ENCODE measurements at places on chromosomes 7 and 10.

DNA sequence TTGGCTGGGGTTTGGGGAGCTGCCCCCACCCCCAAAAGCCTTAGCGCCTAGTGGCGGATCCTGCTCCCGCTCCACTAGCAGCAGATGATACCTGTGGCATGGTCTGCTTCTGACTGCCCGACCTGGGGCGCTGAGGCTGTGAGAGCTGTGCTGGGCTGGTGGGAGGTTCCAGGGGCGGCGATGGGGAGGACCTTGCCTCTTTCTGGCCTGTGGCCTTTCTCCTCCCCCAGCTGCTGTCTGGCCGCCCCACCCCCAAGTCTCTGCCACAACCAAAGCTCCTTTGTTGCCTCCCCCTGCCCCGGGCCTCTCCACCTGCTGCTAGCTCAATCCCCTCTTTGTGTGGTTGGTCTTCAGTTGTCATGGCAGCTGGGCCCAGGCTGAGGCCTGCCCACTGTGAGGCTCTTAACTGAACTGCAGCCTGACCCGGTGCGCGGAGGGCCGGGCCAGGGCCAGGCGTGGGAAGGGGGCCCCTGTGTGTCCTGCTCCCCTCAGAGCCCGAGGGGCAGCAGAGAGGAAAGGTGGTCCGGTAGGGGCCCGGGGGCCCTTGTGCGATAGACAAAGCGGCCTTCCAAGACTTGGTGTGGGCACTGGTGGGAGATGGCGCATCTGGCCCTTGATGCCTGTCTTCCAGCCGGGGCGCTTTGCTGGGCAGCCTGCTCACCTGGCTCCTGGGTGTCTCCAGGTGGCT is 4.7 kb downstream of the ZNF775 start:
- no peak for DNase-seq

DNA sequence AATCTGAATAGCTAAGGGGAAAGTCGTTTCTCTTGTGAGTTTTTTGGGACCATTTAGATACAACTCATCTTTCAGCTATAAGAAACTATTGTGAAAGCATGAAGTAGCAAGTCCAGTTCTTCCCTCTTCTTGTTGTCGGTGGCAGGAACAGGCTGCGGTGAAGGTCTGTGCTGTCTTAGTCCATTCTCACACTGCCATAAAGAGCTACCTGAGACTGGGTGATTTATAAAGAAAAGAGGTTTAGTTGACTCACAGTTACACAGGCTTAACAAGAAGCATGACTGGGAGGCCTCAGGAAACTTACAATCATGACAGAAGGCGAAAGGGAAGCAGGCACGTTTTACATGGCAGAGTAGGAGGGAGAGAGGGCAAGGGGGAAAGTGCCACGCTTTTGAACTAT is 261.8 kb downstream of the GATA3 start:
- DNase-seq: no peak

GRCh38 chr10:76285012-76285411 is 853.6 kb downstream of the LRMDA start:
- no peak for DNase-seq

DNA sequence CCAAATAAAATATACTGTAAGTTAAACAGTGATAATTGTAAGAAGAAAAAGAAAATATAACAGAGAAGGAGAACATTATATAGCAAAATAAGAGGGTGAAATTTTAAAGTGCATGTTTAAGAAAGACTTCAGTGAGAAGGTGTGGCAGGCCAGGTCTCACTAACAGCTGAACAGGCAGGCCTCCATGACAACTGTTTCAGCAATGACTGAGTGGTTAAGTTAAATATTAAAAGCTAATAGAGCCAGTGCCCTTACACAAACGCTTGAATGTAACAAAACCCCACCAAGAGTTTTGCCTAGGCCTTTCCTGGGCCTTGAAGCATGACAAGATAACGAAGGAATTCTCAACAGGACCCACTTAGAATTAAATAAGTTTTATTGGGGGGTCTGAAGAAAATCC is 32.6 kb downstream of the CFAP43 start:
- no peak for DNase-seq

GRCh38 chr10:100307684-100308083 is 21.2 kb upstream of the BLOC1S2 start:
- DNase-seq: no peak

DNA sequence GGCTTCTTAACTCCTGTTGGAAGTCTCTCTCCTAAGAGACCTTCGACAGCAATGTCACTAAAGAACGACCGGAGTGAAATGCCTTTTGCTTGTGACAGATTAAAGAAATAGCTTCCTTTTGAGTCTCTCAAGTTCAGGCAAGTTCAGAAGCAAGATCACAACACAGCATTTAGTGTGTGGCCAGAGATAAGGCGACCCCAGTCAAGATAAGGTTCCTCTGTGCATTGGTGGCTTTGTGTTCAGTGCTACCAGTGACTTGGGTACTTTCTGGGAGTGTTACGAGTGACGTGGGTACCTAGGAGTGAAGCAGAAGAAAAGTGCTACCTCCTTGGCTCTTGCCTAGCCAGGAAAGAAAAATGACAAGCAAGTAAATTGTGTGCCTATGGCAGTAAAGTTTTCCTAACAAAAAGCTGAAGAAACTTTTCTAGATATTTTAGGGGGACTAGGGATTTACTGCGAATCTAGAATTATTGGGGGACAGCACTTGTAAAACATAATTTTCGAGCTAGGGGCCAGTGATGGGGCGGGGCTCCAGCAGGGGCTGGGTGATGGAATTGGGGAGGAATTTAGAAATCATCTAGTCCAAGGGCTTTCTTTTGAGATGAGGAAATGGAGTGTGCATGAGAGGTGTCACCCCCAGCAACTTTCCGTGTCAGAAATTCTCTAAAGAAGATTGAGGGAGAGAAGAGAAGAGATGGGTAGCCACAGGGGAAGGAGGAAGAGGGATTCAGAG is 191.9 kb upstream of the LYZL2 start:
- DNase-seq: no peak

- no peak for DNase-seq
These were observed 38.8 kb upstream of the GRB10 start for GRCh38 chr7:50821457-50822008.

GRCh38 chr10:96306516-96306915 is 2.3 kb downstream of the DNTT start:
- DNase-seq: no peak

DNA sequence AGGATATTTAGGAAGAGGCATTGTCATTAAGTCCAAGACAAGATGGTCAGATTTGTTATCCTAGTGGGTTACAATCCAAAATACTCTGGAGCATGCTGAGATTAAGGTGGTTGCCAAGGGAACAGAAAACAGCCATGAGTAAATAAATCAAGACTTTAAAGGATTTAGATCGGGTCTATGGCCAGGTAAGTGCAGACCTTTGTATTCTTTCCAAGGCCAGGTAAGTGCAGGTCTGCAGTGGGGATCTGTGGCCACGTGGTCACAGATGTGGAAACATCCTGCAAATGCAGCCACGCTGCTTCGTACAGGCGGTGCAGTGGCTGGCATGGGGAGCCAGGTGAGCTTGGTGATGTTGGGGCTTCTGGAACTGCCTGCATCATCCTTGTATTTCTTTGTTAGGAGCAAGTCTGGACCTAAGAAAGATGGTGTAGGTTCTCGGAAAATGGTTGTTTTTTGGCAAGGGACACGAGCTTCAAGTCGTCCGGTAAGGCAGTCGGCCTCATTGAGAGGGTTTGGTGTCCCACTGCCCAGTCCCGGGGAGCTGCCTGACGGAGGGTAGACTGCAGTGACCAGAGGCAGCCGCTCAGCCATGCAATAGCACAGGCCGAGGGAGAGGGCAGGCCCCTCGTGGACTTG is 21.8 kb downstream of the ZNF775 start:
- no peak for DNase-seq

Data from CD4-positive, alpha-beta T cell treated with Interleukin-1 beta for 1 hour (primary cell).